ENCODE measurements at places on chromosomes 2 and 18.

DNA sequence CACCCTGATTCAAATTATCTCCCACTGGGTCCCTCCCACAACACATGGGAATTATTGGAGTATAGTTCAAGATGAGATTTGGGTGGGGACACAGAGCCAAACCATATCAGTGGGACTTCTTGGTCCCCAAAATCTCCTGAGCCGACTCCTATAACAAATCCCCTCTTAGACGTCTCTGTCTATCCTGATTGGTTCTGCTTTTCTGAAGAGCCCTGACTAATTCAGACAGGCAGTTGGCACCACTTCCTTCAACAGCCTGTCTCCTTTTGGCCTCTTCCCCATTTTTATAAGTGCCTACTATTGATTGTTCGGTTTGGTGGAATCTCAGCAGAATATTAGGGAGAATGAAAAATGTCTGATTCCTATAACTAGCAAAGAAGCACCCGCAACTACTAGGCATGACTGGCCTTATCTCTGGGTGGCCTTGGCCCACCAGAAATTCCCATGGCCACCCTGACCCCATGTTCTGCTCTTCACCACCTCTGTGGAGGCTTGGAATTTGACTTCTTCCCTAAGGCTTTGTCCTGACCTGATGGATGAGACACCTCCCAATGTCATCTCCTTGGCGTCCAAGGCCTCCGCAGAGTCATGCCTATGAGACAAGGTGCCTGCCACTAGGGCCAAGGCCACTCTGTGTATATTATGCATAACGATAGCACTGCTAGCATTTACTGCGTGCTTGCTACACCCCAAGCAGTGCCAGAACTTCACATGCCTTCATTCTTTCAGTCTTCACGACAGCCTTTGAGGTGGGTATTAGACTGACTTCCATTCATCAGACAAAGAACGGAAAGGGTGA lies 218.9 kb upstream of the COPS8 start:
- no peak for DNase-seq

DNA sequence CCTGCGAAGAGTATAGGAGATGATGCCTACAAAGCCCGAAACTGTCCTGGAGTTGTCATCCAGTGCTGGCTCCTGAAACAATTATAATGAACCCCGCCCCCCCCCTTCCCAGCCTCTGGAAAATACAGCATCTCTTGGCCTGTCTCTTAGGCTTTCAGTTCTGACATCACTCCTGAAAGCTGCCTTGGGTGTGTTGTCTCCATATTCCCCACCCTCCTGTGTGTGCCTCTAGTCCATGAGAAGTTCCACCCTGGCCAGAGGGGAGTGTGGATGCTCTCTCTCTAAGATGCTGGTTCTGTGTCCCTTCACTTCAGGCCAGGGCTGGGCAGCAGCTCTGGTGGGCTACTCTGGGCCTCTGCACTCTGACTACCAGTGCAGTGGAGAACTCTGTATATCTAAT lies 58.9 kb upstream of the TGFA start:
- no peak for DNase-seq

DNA sequence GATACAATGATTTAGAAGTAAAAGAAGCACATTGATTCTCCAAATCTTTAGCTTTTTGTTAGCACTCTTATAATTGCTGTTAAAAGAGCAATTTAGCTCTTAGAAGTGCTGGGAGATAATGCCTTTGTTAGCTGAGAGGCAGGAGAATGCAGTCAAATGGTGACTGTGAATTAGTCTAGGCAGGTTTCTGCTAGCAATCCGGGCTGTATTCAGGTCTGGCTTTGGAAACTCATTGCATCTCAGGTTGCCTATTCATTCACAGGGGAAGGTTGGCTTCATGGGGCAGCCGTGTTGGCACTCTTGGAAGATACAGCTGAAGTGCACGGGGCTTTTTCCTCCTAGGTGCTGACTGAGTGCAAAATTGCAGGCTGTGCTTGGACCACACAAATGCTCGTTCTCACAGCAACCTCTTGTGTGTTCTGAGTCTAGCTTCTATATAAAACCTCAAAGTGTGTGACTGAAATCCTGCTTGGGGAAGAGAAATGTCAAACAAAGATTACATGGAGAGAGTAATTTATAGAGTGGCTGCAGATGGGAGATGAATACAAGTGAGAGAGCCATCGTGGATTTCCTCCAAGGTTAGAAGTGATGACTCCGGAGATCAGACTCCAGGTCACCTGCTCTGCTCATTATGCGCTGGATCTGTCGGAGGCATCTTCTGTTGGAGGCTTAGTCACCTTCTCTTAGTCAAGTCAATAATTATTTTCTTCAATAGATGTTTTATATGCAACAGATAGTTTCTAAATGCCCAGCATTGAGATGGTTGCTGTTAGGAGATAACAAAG lies 167.8 kb downstream of the PMAIP1 start:
- no peak for DNase-seq

GRCh38 chr18:56678836-56679565 lies 27.8 kb downstream of the WDR7 start:
- no peak for DNase-seq

DNA sequence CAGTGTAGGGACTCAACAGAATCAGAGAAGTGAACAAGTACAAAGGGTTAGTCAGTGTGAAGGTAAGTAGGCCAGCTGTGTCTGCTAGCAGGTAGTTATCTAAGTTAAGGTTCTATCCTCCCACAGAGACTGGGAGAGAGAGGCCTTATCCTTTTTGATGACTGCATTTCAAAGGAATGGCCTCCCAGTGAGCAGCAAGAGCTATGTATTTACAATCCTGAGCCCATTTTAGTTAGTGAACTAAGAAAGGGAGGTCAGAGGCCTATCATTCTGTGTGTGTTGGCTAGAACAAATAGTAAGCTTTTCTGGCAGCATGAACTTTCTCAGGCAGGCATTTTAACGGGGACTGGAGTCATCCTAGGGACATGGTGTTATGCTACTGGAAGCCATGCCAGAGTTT lies 182.9 kb downstream of the VWC2L start:
- DNase-seq, result no peak

DNA sequence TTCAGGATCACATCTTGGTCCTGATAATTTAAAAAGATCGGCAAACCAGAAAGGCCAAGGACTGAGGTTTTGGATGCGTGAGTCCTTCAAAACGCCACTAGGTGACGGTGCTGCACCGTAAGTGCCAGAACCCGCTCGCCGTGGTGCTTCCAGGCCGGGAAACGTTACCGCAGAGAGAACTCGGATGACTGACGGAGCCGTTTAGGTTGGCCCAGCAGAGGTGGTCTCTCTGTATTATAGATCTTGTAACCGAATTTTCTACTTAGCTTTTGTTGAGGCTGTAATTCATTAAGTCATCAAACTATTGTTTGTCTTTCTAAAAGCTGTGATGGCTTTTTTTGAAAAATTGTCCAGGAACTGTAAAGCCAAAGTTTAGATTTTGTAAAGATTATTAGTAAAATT lies 39.8 kb upstream of the ADCYAP1 start:
- peak; percentile 86 for DNase-seq

- DNase-seq, result no peak
Measured at GRCh38 chr18:72993250-72993649, 125.5 kb upstream of the NETO1 start.

Measured in activated CD4-positive, alpha-beta T cell treated with anti-CD3 and anti-CD28 coated beads, Interleukin-2, amount 10 ng/mL, durations not matched to agents 24 days and 14 days (primary cell).